ENCODE measurements at places on chromosomes 1 and 21. TPM values are rescaled to one million over a fixed set of nuclear protein-coding genes. Genes with fewer than 3 reads are reported as not detected.

GRCh38 chr1:63618011-63618410 lies 24.8 kb downstream of the PGM1 start:
- no peak for DNase-seq
- no peak overlapping the region for H3K4me3 ChIP-seq
- no peak overlapping the region for H3K27ac ChIP-seq
- peaks cover 11% of the 10 kb centered on the region for H3K4me1 ChIP-seq
- no peaks in the 10 kb centered on the region for H3K36me3 ChIP-seq

The KIFAP3 gene
- 31.0 TPM for total RNA-seq

The RIPK4 gene
- total RNA-seq: 0.56 TPM

The GRHL3 gene
- total RNA-seq: not detected

The KRTAP21-1 gene
- not detected for total RNA-seq
